ENCODE measurements at places on chromosomes 7 and 10.

DNA sequence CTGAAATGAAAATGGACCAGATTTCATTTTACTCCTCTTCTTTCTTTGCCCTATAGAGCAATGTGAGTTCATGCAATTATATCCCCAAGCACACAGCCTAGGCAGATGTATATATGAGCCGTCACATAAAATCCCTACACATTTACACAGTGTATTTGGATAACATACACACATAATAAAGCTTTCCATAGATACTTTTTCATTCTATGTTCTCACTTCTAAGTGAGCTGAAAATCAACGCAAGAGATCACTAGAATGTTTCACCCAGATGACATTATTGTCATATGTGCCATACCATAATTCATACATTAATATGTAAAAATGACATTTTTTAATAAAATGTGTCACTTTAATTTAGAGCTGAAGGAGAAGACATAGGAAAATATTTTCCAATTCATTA, 129.4 kb downstream of the INHBA start:
- no peak for DNase-seq

DNA sequence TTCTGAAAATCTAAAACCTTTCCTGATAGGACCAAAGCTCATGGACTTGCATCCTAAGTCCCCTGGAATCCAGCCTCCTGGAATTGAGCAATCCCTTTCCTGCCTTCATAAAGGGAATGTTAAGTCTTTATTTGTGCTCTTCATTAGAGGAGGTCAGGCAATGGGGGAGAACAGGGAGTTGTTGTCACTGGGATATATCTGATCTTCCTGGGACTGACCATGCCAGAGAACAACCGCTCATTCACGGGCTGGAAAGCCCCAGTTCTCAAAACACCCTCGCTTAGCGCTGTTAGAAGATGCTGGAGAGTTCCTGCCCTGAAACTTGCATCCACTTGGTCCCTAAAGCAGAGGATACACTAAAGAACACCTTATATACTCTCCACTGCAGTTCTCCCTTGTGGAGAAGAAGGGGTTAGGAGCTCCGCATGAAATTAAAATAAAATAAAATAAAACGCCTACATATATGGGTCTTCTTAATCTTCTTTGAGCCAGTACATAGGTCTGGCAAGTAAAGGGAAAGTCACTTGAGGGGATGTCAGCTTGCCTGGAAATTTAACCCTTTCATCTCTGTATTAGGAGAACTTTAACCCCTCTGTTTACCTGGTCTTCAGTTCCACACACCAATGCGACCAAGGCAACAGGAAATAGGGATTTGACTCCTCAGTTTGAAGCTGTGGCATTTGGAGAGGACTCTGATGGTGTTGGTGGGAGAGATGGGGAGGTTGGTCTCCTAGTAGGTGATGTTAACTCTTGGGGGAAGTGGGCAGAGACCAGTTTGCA, 1.2 kb downstream of the SORCS1 start:
- DNase-seq, result no peak

DNA sequence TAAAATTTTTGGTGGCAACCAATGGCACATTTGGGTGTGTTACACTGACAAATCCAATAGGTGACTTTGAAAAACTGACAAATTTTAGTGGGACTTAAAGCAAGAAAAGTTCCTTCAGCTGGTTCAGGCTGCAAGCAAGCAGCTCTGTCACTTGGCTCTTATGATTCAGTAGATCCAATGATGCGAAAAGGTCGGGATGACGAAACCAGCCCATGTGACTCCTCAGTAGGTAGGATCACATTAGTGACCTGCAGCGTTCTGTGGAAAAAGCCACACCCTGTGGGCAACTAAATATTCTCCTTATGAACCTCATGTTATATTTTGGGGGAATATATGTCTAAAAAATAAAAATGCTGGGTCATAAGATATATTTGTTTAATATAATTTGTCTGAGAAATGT, 13.3 kb upstream of the TSGA13 start:
- DNase-seq, result no peak

- no peak for DNase-seq
These were observed 19.7 kb upstream of the PRPF18 start for GRCh38 chr10:13567030-13567429.

GRCh38 chr10:109247814-109248213, 675.5 kb downstream of the XPNPEP1 start:
- DNase-seq, result no peak

DNA sequence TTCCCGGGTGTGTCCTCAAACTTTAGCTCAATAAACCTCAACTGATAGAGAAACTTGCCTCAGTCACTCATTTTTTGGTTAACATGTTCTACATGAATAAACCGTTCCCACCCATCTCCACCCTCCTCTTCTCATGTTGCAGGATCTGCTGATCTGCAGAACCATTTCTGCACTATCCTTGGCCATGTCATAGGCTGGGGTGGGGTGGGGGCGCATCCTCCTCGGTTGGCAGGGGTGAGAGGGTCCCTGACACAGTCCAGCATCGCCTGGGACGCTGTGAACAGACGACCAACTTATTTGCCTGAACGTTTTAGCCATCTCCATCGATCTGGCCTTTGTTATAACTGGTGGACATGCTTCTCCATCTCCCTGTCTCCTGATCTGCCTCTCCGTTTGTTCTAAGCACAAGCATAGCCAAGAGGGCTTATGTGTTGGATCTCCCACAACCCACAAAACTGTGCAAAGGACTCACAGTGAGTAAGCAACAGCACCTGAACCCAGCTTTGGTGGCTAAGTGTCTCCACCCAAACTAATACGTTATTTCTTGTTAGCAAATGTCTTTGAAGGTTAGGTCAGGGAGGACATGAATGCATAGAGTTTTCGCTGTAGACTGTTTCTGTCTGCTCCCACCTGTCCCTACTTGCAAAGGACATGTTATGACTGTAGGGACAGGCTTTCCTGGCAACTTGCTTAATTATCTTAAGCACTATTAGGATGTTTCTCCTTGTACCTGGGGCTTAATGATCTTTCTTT, 51.7 kb downstream of the PRKCQ start:
- DNase-seq, result no peak

DNA sequence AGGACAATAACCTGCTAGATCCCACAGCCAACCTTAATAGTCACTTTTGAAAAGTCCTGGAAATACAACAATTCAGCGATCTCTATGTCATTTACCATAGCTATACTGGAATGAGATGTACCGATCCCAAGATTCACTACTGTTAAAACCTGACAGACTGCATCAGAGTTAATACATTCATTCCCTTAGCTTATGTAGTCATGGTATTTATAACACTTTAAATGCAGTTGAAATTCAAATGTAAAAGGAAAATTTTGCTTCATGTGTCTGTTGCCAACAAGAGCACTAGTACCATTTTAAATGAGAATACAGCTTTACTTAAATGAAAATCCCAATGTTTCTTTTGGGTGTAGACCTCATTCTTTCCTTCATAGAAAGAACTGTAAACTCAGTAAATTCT, 11.1 kb upstream of the GGCT start:
- no peak for DNase-seq

DNA sequence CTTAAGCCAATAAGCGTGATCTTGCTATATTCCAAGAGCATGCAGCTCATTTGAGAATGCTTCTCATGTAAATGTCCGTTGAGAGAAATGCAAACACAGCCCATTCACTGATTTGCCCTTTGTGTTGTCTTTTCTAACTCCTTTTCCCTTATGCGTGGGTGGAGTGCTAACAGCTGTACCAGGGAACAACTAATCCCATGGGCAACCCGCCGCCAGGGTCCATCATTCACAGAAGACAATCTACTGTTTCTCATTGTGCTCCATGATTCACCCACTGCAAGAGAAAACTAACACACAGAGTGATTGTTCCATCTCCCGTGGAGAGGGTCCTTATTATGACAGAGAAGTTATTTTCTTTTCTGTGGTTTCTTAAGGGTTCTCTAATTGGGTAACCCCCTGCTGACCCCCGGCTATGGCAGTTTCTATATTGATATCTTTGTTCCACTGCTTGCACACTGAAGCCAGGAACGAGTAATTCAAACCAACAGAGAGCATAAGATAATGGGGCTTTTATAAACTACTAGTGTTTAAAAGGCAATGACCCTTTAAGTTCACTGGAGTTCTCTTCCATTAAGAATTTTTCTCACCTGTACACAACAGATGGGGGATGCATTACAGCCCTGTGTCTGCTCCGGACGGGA, 298.7 kb downstream of the BAMBI start:
- DNase-seq, result no peak

- DNase-seq, result no peak
These were observed 16.1 kb downstream of the BUD23 start for GRCh38 chr7:73699370-73700068.

- DNase-seq, result no peak
These were observed 92.4 kb downstream of the CXCL12 start for GRCh38 chr10:44292390-44293002.

- no peak for DNase-seq
These were observed 5.4 kb downstream of the HSPA14 start for GRCh38 chr10:14843327-14843988.

- DNase-seq, result no peak
These were observed 26.9 kb downstream of the IL2RA start for GRCh38 chr10:6035101-6035834.

GRCh38 chr7:66640802-66641525, 12.3 kb downstream of the KCTD7 start:
- DNase-seq, result no peak

- no peak for DNase-seq
These were observed 112.4 kb upstream of the ADO start for GRCh38 chr10:62692085-62692484.

- no peak for DNase-seq
These were observed 252.3 kb upstream of the MKLN1 start for GRCh38 chr7:131075406-131075805.

DNA sequence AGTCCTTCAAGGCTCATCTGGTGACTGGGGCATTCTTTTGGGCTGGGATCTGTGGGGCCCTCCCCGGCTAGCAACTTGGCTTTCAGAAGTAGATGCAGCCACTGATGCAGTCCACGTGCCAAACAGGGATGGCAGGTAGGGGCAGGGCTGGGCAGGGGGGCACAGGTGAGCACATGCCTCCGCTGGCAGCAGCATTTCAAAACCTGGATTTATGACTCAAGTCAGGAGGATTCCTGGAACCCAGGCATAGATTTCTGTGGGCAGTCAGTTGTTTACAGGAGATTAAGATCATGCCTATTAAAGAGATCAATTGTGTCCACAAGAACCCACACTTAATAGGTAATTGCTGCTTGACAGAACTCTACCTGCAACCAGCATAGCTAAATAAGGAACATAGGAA, 839 bp upstream of the HABP2 start:
- DNase-seq, result no peak

Measured in activated CD4-positive, CD25-positive, alpha-beta regulatory T cell (primary cell).